NCI-H2081 treated with DMSO at 0.1 percent for 48 hours (cell line): ENCODE measurements at places on chromosomes 12 and 14.

DNA sequence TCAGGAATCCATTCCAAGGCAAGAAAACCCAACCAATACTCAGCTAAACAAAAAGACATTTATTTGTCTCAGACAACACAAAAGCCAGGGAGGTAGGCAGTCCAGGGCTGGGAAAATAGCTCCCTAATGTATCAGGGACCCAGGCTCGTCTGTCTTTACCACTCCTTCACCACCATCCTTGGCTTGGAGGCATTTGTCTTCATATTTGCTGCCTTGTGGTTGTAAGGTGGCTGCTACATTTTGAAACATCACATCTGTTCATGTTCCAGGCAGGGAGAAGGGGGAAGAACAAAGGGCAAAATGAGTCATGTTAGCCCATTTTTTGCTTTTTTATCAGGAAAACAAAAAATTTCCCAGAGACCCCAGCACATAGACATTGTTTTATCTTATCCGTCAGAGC lies 44.8 kb upstream of the PCED1B start:
- no peak for DNase-seq

- no peak for DNase-seq
These were observed 7.4 kb upstream of the GAS2L3 start for GRCh38 chr12:100565987-100566545.

- no peak for DNase-seq
These were observed 150.2 kb downstream of the TTC6 start for GRCh38 chr14:37745657-37746056.

DNA sequence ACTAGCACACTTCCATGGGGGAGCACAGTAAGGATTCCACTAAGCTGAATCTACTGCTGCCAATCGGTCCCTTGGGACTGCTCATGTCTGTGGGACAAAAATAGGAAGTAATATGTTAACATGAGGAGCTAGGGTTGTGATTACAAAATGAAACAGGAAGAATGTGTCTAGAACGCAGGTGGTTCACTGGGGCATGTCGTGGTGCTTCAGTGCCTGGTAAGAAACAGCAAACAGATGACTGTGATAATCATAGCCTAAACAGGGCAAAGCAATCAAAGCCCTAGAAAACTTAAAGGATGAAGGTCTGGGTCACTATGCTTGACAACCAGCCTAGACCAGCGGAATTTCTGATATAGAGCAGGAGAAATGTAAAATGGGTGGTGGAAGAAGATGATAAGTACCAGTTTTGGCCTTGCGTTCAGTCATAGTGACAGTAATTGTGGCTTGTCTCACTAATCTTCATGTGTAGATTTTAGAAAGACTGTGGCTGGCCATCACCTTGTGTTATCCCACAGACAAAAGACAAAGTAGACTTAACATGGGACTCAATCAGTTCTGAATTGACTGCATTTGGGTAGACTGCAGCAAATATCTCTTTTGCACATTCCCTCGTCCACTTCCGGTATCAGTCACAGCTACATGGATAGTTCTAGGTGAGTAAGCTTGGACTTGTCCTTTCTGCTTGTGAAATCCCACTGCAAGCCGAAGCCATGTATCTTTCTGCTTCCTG lies 51.4 kb downstream of the WASHC3 start:
- DNase-seq = no peak

DNA sequence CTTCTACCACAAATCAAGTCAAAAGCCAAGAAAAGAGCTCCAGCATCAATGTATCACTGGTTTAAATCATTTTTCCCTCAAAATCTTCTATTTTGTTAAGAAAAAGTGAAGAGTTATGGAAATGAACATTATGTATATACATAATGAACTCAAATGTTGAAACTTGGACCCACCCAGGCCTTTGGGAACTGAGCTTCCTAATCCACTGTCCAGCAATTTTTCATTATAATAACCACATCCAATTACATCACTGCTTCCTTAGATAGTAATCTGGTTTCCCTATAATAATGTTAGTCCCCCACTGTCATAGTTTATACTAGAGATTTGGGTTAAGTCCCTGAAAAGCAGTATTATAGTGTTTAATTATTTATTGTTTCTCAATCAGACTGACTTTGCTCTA lies 170.9 kb downstream of the PIK3C2G start:
- no peak for DNase-seq
